ENCODE measurements at places on chromosomes 16 and 17.

DNA sequence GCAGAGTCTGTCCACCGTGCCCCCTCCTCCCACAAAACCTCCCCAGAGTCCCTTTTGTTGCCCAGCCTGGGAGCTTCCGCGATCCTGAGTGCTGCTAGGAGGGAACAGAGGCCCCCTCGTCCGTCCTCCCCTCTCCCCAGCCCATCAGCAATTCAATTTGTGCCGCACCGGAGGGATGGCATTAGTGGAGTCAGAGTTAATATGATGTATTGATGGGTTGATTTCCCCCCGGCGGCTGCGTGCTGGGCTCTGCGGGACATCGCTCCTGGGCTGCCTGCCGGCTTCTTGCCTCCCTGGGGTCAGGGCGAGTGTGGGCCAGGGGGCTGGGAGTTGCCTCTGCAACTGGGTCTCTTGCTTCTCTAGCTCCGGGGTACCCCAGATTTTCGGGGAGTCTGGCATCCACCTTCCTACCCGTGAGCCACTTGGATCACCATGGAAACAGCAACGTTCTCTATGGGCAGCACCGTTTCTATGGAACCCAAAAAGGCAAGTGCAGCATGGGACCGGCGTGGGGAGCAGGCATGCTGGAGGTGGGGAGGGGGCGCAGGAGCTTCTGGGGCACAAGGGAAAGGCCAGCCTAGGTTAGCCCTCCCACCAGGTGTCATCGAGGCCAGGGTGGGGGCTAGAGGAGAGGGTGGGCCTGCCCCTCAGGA, 42.9 kb downstream of the BAHCC1 start:
- DNase-seq: no peak

DNA sequence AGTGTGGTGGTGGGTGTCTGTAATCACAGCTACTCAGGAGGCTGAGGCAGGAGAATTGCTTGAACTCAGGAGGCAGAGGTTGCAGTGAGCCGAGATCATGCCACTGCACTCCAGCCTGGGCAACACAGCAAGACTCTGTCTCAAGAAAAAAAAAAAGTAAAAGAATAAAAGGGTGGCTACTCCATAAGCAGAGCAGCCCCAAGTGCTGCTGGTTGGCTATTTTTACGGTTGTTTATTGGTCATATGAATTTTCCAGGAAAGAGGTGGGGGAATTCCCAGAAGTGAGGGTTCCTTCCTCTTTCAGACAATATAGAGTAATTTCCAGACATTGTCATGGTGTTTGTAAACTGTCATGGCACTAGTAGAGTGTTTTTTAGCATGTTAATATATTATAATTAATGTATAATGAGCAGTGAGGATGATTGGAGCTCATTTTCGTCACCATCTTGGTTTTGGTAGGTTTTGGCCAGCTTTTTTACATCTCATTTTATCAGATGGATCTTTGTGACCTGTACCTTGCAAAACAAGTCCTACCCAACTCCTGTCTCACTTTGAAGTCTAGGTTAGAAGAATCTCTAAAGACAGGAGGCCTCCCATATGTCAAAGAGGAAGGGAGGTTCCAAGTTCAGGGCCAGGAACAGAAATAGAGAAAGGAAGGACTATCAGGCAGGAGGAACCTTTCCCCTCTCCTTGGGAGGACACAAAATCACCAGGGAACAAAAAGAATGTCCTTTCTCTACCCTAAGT, 39.1 kb downstream of the HOXB1 start:
- DNase-seq: no peak

- no peak for DNase-seq
Measured at GRCh38 chr17:8940866-8941471, 24.5 kb downstream of the PIK3R5 start.

DNA sequence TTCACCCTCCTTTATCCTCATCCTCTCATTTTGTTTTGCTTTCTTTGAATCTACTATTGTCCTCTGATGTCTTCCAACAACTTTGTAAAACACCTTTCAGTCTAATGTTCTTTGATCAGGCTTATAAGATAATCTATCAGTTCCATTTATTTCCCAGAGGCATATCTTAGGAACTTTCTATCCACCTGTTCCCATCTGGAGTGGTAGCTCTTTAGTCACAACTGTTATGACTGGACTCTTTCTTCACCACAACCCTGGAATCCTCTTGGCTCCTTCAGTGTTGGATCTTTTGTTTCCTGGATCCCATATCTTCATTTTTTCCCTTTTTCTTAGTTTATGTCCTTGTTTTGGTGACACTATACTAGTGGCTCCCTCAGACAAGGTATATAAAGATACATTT, 23.5 kb downstream of the RPS6KB1 start:
- DNase-seq: no peak

DNA sequence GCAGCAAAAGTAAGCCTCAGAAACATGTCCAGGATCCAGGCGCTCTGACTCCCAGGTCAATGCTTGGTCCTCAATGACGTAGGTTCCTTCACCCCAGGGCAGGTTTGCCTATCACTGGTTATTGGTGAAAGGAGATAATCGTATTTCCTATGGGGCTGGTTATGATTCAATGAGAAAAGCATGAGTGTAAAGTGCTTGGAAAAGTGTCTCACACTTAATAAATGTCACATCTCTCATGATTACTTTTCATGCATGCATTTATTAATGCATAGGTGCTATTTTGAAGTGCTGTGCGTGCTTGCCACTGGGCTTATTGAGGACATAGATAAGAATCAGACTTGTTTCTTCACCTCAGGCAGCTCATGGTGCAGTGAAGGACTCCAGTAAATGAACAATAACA, 10.4 kb upstream of the CDH13 start:
- no peak for DNase-seq

DNA sequence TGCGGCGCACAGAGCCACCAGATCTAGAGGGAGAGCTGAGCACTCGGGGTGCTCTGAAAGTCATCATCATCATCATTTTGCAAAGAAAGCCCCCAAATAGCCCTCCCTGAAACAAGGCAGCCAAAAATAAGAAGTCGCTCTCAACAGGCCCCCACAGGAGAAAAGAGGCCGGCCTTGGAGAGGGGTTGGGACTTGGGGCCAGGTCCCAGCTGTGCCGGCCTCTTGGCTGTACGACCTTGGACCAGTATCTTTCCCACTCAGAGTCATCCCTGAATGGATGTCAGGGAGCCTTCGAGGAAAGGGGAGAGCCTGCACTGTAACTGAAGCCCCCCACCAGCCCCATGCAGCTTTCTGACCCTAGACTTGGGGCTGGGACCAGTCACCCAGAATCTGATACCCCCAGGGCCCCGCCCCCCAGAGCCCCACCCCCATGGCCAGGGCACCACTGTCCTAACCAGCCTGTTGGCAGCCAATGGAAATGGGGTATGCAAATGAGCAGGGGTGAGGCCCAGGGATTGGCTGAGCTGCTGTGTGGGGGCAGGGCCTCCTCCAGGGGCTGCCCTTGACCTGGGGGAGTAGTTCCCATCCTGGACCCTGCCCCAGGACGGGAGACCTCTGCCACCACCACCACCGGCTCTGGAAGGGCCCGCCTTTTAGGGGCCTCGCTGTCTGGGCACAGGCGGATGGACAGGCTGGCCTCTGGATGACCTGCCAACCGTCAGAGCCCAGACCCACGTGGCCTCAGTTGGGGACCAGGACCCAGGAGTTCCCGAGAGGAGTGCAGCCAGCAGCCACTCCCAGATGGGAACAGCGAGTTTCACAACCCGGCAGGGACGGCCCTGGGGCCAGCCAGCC, 15.4 kb downstream of the ZFPM1 start:
- no peak for DNase-seq

DNA sequence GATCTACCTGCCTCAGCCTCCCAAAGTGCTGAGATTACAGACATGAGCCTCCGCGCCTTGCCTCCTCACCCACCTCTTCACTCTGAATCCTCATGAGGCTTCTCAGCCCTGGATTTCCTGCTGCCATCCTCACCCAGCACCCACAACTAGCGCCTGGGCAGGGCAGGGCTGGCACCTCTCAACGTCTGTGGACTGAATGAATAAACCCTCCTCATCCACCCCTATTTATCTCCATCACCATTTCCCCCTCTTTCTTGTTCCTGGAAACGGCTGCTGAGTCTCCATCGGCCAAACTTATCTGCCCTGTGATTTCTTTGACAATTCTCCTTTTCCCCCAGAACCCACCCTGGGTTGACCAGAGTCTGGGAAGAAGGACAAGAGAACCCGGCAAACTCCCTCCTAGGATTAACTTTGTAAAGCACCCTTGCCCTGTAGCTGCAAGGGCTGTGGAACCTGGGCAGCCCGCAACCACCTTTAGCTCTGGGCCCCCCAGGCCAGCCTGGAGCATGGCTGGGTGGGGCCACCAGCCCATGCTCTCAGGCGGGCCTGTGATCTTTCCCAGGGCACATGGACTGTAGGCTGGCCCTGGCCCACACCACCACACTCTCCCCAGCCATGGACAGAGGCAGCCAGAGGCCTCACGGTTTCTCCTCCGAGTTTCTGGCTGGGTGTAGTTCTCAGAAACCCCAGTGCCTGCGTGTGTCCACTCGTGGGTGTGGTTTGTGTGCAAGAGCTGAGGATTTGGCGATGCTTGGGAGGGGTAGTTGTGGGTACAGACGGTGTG, 2.4 kb downstream of the SPN start:
- DNase-seq: no peak

DNA sequence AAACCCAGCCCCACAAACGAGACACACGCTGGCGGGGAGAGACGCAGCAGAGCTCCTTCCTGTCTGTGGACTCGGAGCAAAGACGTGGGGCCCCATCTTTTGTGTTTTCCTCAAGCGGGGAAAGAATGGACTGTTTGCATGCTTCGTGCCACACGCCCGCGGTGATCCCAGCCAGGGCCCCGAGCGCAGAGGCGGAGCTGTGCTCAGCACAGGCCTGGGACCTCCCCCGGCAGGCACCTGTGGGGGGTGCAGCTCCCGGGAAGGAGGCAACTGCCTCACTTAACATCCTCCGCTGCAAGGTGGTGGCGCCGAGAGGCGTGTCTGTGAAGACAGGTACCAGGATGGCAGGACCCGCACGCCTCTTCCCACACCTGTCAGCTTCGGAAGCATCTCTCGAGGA, 19.1 kb downstream of the TRARG1 start:
- DNase-seq: peak; percentile 34

DNA sequence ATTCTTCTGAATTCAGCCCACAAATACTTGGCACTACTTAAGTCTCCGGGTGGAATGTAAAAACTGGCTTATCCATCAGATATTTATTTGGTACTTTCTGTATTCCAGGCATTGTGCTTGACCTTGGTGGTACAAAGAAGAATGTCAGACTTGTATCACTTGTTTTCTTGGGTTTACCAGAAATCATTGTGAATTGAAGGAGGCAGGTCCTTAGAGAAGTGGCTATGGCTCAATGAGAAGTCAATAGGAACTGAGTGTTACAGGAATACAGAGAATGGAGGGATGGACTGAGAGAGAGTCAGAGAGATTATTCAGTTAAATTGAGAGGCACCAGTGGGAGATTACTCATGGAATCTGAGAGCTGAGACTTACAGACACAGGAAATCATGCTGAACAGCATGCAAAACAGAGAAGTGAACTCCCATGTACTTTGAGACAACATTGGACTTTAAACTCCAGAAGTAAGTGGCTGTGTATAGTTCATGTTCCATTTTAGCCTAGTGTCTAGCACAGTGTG, 704.1 kb downstream of the CDH11 start:
- no peak for DNase-seq

GRCh38 chr16:83762141-83762991, 45.4 kb upstream of the HSBP1 start:
- DNase-seq: no peak

GRCh38 chr17:42563543-42563942, 1.6 kb downstream of the COASY start:
- no peak for DNase-seq

- peak; percentile 16 for DNase-seq
Measured at GRCh38 chr17:59154292-59154720, 680 bp downstream of the SKA2 start.

DNA sequence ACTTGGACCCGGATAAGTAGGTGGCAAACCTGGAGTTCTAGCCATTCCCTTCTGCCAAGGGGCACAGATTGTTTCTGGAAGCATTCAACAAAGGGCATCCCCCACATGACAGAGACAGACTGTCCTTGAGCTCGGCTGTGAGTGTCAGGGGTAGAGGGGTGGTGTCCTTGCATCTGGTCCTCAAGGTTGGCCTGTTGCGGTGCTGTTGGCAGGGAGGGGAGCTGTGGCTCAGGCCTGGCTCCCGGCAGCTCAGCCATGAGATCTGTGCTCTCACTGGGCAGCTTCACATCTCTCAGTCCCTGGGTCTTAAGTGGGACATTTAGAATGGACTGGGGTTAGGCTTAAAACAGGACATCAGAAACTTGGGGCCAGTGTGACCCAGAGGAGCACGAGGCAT, 20.4 kb downstream of the CCDC182 start:
- DNase-seq: no peak

Data from progenitor cell of endocrine pancreas (in vitro differentiated cells).